ENCODE measurements at places on chromosomes 16 and 17. TPM values are rescaled to one million over a fixed set of nuclear protein-coding genes. Genes with fewer than 3 reads are reported as not detected.

The RASD1 gene
- polyA plus RNA-seq: 0.43 TPM

The DNAAF8 gene
- 3.1 TPM for polyA plus RNA-seq

The XAF1 gene
- 0.03 TPM for polyA plus RNA-seq

DNA sequence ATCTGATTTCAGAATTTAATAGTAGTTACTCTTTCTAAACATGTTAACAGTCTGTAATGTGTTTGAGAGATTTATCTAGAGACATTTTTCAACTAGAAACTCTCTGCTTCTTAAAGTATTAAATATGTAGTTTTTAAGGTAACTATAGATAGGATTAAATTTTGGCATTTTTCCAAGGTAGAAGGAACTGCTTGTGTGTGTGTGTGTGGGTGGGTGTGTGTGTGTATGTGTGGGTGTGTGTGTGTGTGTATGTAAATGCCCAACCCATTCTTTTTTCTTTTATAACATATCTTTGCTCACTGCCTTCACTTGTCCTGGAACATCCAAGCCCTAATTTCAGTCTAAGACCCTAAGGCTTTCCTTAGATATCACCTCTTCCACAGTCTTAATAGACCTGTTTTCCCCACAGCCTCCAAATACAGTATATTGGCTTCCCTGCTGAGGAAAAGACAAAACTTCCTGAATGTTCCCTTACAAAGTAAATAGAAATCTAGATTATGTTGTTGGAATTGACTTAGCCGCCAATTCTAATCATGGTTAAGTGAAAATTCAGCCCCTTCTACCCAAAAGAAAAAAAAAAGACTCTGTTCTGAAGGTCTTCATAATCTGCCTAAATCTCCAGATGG, 33.5 kb downstream of the NUP93 start:
- H3K4me3 ChIP-seq: no peak overlapping the region
- no peaks in the 10 kb centered on the region for H3K27me3 ChIP-seq
- H3K27ac ChIP-seq: no peak overlapping the region
- no peaks in the 10 kb centered on the region for H3K4me1 ChIP-seq
- peaks cover 43% of the 10 kb centered on the region for H3K36me3 ChIP-seq
- DNase-seq: no peak

- no peaks in the 10 kb centered on the region for H3K27me3 ChIP-seq
- no peak overlapping the region for H3K4me3 ChIP-seq
- H3K36me3 ChIP-seq: no peaks in the 10 kb centered on the region
Observed at GRCh38 chr16:52611817-52612673, 65.1 kb upstream of the TOX3 start.

- no peak overlapping the region for H3K4me3 ChIP-seq
- peaks cover 10% of the 10 kb centered on the region for H3K36me3 ChIP-seq
- H3K4me1 ChIP-seq: peaks cover 44% of the 10 kb centered on the region
- H3K27ac ChIP-seq: peak overlapping the region; percentile 77
- DNase-seq: peak; percentile 73
Observed at GRCh38 chr17:50661795-50662391, 27.2 kb downstream of the ABCC3 start.

DNA sequence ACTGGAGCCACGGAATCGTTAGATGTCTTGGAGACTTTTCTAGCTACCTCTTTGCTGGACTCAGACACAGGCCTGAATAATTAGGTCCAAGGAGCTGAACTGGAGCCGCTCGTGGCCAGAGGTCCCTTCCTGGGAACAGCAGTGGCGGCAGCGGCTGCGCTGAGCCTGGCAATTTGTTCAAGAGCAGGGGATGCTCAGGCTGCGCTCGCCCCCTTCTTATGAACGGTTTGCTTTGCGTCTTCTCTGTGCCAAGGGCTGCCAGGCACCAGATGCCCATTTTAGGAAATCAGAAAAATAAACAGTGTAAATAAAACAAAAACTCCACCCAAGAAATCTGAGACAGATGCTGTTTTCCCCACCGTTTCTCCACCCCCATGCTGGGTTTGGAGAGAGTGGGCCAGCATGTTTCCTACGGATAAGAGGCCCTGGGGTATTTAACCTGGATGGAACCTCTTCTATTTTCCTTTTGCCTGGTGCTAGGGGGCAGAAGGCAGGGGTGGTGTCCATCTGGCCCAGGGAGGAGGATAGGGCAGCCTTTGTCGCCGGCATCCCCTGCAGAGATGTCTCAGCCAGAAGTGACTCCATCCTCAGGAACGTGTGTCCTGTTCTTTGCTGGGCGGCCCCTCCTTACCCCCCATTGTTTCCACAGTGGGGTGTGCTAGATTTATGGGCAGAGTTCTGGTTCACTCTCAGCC, 163.4 kb downstream of the SEC14L1 start:
- H3K27ac ChIP-seq: peak overlapping the region; percentile 62
- no peak overlapping the region for H3K4me3 ChIP-seq
- H3K27me3 ChIP-seq: no peaks in the 10 kb centered on the region
- peaks cover 4% of the 10 kb centered on the region for H3K36me3 ChIP-seq

GRCh38 chr17:18257982-18258355, 569 bp downstream of the FLII start:
- no peaks in the 10 kb centered on the region for H3K27me3 ChIP-seq
- H3K4me1 ChIP-seq: peaks cover 35% of the 10 kb centered on the region
- peak overlapping the region; percentile 93 for H3K27ac ChIP-seq
- H3K4me3 ChIP-seq: peak overlapping the region; percentile 95
- peaks cover 15% of the 10 kb centered on the region for H3K36me3 ChIP-seq

GRCh38 chr16:7646821-7647500, 314.3 kb downstream of the RBFOX1 start:
- H3K4me1 ChIP-seq: no peaks in the 10 kb centered on the region
- H3K27ac ChIP-seq: no peak overlapping the region
- DNase-seq: no peak
